ENCODE measurements at places on chromosomes 2 and 18.

DNA sequence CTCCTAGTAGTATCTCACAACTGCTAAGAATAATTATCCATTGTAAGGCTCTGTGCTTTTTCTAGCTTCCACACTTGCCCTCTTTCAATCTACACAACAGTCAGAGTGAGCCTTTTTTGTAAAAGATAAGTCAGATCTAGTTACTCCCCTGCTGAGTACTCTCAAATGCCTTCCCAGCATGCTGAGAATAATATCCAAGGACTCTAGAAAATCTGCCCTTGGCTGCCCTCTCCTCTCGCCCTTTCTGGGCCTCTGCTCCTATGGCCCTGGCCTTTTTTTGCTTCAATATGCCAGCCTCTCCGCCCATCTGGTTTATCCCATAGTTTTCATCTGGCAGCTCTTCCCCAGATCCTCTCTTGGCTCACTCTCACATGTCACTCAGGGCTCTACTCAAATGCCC is 455.9 kb upstream of the UBE2E3 start:
- no peak for DNase-seq

- no peak for DNase-seq
These were observed 172.9 kb downstream of the WDR7 start for GRCh38 chr18:56823986-56824565.

DNA sequence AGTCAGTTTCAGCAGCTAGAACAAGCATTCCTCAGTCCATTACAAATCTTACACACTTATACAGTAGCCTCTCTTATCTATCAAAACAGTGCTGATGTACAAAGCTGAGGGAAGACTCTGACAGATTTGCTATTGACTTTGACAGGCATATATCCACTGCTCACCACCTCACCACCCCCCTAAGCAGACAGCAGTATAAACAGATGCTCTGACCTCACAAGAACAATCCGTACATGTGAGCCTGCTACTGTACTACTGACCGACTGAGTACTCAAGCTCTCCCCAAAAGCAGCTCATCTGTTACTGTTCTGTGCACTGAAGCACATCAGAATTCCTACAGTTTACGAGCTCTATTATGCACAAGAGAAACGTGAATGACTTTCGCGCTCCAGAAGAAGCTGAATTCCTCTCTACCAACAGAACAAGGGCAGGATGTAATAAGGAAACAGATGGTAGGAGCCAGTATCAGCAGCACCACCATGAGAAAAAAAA is 95.6 kb upstream of the PDE1A start:
- DNase-seq = no peak

GRCh38 chr2:58957188-58957840 is 716.2 kb upstream of the FANCL start:
- DNase-seq = no peak

DNA sequence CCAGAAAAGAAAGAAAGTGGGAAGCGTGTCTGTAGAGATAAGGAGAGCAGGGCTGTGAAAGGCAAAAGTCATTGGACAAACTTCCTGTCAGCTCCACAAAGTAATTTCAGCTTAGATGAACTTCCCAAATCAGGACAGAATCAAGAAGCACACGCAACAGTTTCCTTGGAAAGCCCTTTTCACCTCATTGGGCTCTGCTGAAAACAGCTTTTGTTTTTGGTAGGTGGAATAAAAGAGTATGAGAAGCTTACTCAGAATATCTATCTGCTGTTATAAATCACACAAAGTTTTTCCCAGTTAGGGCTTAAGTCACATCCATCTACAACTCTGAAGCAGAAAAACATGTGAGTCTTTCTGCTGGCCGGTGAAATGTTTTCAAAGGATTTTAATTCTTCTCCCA is 42.4 kb upstream of the EFEMP1 start:
- DNase-seq = no peak

DNA sequence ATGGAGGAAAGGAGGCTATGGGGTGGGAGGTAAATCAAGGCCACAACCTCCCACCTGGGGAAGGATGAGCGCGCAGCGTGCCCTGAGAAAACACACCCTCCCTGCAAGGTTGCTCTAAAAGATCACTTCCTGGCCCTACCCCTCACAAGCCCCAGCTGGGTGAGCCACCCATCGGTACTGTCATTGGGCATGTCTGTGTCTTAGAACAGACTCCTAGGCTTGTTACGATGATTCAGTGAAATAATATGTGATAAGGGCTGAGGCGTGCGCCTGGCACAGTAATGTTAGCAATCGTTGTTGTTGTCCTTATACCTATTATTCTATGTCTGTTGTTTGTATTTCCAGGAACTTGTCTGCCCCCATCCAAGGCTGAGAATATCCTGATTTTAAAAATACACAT is 175.1 kb downstream of the ZFP36L2 start:
- DNase-seq = no peak

DNA sequence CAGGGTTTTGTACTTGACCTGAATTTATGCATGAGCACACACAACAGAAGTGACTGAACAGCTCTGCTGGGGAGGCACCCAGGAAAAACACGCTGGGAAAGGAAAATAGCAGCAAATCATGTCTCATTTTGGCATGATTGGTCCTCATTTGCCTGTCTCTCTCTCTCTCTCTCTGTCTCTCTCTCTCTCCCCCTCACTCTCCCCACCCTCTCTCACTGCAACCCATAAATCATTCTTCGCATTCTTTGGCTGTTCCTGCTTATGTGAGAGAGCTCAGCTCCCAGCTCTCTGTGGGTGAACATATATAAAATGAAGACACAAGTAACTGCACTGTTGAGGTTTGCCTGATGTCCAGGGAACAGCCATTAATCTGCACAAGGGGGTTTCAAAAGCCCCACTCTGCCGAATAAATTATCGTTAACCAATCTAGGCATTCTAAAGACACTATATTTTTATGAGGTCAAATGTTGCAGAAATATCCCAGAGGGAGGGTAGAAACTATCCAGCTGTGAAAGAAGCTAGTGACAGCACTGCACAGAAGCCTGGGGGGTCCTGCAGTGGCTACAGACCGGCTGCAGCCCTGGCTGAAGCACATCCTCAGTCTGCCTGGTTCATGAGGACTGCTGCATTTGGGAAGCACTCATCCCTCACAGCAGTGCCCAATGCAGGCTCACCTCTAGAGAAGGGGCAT is 260.3 kb downstream of the AFF3 start:
- peak; percentile 73 for DNase-seq

DNA sequence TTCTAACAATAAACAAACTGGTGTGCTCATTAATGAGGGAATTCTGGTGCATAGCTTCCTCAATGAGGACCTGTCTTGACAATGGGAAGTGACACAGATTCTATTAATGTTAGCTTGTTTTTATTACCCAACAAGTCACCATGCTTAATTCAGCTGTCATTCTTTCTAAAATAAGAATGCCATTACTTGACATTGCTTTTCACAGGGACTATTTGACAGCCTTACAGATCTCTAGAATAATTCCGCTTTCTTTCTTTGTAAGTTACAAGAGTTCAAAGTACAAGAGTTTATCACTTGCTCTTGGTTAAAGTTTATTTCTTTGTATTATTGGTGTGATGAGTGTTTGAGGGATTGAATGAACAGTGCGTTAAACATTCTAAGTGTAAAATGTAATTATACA is 127.0 kb upstream of the COL5A2 start:
- no peak for DNase-seq

GRCh38 chr2:50556934-50557575 is 474.9 kb downstream of the NRXN1 start:
- DNase-seq = no peak

- DNase-seq = no peak
These were observed 142.7 kb upstream of the NFATC1 start for GRCh38 chr18:79252904-79253633.

DNA sequence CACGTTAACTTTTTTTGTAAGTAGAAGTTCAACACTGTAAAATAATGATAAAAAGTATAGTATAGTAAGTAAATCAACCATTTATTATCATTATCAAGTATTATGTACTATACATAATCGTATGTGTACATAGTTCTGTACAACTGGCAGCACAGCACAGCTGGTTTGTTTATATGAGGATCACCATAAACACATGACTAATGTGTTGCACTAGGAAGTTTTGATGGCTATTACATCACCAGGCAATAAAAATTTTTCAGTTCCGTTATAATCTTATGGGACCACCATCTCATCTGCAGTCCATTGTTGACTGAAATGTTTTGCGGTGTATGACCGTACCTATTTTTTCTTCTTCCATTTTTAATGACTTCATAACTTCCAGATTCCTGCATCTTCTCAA is 39.2 kb upstream of the ZNF385B start:
- DNase-seq = no peak
